Pons (tissue), 1 donor: ENCODE measurements at places on chromosomes 7 and 10.

GRCh38 chr10:99449023-99449422, 18.6 kb upstream of the GOT1 start:
- no peak for DNase-seq

GRCh38 chr10:80196270-80196949, 8.9 kb downstream of the ANXA11 start:
- no peak for DNase-seq

DNA sequence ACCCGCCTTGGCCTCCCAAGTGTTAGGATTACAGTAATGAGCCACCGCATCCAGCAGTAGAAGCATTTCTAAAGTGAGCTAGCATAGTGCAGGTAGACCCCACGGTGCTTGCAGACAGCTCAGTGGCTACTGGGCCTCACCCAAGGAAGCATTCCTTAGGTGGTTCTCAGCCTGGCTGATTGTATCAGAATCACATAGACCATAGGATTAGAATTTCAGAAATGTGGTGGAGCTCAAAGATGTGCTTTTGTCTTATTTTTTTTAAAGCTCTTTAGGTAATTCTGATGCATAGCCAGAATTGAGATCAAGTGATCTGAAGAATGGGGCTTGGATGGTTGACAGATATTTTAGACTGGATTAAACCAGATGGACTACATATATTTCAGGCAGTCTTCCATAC, 10.9 kb downstream of the ANLN start:
- no peak for DNase-seq

DNA sequence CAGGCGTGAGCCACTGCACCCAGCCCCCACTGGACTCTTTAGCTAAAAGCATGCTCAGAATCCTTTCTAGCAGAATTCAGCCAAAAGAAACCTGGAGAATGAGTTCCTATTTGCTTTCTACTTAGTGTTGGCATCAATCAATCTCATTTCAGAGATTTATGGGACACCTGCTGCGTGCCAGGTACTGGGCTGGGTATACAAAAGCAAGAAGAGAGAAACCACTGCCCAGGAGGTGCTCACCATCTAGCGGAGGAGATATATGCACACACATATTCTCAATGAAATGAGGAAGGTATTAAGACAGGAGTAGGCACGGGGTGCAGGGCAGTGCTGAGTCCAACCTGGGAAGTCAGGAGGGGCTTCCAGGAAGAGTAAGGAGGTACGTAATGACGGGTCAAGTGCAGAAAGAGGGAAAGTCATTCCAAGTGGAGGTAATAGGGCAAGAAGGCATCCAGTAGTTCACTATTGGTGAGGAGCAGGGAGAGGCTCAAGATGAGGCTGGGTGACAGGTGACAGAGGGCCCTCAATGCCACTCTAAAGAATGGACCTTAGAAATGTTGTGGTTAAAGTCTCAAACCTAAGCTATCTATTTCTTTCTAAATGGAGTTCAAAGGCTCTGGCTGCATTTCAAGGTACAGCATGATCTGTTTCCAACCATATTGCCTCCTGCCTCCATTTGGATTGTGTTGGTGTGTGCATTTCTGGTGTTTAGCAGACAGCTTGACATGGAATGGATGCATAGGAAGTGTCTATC, 22.1 kb downstream of the ABLIM1 start:
- DNase-seq = no peak

GRCh38 chr7:148180075-148180474, 410.5 kb upstream of the C7orf33 start:
- DNase-seq = no peak

DNA sequence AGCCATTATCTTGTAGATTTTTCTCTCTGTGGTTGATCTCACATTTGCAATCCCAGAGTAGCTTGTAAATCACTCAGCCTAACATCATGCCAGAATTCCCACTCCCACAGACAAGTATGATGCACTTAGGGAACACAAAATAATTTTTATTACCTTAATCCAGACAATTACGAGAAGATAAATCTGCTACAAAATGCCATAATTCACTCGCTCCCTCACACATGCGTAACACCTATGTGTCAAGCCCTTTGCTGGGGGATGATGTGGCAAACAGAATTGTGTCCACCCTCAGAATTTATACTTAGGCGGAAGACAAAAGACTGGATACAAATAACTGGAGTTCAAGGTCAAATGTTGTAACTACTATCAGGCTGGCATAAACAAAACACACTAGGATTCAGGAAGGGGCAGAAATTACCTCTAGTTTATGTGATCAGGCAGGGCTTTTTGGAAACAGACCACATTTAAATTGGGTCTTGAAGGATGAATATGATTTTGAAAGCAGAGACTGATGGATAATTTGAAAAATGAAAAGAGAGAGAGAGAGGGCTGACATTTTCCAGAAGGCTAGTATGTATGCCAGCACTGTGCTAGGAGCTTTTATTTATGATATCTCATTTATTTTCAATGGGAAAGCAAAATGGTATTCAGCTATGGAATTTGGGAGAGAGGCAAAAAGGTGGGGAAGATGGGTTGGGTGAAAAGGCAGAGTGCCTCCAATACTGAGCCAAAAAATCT, 69.8 kb downstream of the DOCK4 start:
- DNase-seq = no peak

DNA sequence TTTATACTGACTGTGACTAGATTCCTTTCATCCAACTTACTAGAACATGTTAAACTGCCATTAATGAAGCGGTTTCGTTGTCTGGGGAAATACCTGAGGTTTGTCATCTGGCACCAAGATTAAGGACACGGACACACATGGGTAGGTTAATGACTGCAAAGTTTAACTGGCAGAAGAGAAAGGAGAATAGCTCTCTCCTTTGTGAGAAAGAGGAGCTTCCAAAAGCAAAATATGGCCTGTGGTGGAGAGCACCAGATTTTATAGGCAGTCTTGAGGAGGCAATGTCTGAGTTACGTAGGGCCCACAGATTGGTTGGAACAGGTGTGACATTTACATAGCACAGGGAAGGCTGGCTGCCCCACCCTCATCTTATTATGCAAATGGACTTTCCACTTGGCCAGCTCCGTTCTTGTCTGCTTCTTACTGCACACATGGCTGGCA, 1193.0 kb upstream of the CELF2 start:
- DNase-seq = no peak

GRCh38 chr7:70405241-70405640, 726.7 kb upstream of the GALNT17 start:
- DNase-seq = no peak

- DNase-seq = no peak
Observed at GRCh38 chr10:100894033-100894432, 18.7 kb upstream of the SLF2 start.

- no peak for DNase-seq
Observed at GRCh38 chr7:40773656-40774055, 638.9 kb downstream of the SUGCT start.

DNA sequence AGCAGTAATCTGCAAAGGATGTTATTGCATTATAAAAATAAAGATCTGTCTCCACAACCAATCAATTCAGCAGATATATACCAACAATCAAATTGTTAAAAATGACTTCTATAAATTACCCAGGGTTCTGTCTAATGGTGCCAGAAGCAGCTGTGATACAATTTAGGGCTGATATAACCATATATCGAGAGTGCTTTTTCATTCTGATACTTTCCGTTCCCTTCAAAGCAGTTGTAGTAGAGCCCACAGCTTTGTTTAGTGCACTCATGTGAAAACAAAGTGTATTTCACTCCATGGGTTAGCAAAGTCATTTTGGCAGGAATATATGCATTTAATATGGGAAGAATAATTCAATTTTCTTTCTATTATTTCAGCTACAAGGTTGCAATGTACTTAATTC, 83.1 kb upstream of the CHCHD3 start:
- DNase-seq = no peak

GRCh38 chr10:95346715-95347401, 56.1 kb upstream of the PDLIM1 start:
- DNase-seq = no peak

DNA sequence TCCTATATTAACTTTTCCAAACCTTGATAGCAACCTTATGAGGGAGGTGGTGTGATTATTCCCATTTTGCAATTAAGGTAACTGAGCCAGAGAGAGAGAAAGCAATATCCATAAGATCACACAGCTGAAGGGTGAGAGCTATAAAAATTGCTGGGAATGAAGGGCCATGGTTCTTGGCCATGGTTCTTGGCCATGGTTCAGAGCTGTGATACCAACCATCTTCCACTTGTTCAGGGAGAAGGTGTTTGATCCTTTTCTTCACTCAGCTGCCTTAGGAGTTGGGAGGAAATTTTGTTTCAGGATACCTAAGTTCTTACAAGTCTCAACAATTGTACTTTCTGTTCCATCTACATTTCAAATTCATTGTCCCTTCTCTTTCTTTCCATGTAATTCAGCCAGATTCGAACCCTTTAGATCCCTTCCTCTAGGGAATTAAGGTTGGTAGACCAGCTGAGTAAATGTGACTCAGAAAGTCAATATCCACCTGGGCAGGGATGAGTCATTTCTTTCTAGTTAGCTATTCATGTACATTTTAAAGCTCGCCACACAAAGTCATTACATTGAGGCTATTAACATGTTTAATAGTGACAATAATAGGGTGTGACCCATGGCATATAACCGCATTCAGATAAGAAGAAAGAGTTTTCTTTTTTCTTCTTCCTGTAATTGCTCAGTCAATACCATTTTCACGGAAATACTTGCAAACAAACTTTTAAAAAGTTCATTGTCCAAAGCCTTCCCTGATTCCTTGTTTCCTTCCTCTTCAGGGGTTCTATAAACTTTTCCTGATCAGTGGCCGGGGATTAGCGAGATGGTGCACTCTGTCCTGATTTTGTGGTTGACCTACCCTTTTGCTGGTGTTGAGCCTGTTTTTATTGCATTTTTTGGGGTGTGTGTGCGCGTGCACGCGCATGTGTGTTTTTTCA, 143.4 kb downstream of the TCF7L2 start:
- no peak for DNase-seq

DNA sequence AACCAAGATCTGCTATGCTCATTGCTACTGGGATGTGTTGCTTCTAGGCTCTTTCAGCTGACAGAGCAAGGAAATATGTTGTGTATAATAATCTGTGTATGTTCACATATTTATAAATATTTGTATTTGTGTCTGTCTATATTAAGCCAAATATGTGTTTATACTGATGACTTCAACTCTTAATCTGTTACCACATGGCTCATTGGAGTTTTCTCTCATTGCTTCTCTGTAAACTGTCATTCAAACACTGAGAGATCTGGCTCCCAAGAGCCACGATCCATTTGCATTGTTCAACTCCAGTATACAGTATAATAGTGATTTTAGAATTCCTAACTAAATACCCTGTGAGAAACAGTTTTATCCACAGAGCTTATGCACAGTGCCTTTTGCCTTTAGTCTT, 35.3 kb downstream of the BICC1 start:
- no peak for DNase-seq

DNA sequence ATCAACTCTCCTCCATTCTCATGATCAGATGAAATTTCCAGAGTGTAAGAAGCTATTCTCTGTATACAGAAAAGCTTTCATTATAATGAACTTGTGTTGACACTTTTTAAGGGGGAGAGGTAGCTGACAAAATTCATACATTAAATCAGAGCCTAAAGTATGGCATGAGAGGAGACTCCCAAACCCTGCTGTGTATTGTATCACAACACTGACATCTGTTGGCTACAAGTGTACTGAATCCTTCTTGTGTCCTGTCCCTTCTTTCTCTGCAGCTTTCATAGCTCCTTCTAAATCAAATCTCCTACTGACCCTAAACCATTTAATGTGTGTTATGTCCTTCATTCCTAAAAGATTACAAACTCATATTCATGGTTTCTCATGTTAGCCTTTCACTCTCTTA, 70.9 kb downstream of the GCC1 start:
- peak; percentile 83 for DNase-seq

DNA sequence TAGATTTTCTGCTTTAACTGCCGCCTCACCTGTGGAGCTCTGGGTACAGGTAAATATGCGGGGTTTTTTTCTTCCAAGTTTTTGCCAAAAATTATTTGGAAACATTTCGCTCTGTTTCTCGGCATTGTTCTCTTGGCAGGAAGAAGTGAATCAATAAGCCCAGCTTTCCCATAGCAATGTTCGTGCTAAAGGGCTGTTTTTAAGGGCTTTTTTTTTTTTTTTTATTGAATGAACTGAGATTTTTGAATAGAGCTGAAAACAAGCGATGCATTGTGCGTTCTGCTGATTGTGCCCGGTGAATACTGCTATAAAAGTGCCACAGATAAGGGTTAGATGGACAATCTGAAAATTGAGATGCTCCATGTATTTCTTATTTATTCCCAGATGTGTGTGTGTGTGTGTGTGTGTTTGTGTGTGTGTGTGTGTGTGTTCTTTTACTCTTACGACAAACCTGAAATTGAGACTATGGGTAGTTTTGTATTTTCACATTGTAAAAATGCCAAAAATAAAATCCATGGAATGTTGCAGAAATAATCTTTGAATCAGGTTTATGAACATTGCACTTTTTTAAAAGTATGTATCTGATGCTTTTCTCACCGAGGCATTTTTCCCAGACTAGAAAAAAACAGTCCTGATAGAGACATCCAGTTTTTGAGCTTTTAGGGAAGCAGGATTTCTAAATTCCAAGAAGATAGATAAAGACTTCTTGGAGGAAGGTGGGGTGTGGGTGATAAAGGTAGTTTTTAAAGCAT, 30.5 kb downstream of the KIAA1217 start:
- DNase-seq = no peak

DNA sequence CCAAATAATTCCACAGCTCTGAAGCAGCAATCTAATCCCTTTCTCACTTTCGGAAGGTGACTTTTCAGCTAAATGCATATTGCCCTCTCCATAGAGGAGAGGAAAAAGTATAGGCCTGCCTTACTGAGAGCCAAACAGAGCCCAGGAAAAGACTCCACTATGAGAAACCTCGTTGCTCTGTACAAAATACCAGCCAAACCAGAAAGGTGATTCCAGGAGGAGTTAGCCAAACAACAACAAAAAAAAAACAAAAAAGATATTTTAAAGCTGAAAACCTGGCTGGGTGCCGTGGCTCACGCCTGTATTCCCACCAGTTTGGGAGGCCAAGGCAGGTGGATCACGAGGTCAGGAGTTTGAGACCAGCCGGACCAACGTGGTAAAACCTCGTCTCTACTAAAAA, 70.5 kb downstream of the HOXA1 start:
- DNase-seq = no peak

DNA sequence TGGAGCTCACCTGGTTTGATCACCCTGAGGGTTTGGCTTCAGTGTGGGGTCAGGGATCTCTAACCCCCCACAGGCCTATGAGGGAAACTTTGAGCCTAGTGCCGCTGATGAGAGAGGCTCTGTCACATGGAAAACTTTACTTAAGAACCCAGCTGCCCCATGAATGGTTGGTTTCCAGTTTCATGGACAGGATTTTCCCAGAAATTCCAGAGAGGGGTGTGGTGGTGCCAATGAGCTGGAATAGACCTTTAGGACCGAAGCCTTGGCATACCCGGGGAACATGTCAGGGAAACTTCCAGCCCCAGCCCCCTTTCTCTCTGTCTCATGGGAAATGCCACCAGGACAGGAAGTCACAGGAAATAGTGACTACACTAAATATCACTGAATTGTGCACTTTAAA, 36.9 kb downstream of the AKR1B1 start:
- DNase-seq = no peak

DNA sequence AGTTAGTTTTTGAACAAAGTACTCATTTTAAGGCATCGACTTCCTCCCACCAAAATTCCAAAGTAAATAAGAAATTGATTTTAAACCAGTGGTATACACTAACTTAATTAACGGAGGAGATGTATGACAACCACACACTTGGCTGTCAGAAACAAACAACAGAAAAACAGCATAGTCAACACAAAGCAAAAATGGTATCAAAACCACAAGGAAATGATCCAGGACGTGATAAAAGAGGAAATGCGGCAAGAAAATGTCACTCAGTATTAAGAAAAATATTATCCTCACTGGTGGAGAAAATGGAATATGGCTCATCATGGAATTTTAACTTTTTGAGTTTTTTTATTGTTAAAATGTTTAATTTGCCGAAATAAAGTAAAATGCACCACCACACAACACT, 17.5 kb downstream of the KIAA1549 start:
- DNase-seq = no peak
